GM12878 (cell line): ENCODE measurements at places on chromosomes 6 and 20.
A peak's percentile ranks its signal among the peaks of the same experiment; 100 is the strongest.

- no peak for DNase-seq
These were observed 187.6 kb downstream of the EPM2A start for GRCh38 chr6:145547594-145548335.

GRCh38 chr6:104126315-104127005 is 733.3 kb downstream of the HACE1 start:
- no peak for DNase-seq

- DNase-seq = no peak
These were observed 2.2 kb downstream of the ADISSP start for GRCh38 chr20:3765171-3765882.

DNA sequence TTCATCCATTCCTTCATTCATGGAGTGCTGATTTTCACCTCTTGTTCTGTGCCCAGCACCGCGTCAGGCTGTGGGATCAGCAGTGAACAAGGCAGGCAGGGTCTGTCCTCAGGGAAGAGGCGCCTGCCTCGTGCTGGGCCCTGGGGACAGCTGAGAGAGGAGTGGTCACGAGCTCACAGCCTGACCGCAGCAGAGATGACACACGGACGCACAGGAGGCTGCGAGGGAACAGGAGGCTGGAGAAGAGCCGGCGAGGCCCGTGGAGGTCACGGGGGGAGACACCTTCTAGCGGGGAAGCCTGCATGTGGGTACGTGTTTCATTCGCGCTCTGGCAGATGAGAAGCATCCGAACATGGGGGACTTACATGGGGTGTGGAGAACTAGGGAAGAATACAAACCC is 27.5 kb downstream of the PXDC1 start:
- no peak for DNase-seq

GRCh38 chr20:33443006-33443511 is 504 bp downstream of the SNTA1 start:
- DNase-seq = no peak

- no peak for DNase-seq
These were observed 40.2 kb upstream of the CRISP1 start for GRCh38 chr6:49906526-49906925.

DNA sequence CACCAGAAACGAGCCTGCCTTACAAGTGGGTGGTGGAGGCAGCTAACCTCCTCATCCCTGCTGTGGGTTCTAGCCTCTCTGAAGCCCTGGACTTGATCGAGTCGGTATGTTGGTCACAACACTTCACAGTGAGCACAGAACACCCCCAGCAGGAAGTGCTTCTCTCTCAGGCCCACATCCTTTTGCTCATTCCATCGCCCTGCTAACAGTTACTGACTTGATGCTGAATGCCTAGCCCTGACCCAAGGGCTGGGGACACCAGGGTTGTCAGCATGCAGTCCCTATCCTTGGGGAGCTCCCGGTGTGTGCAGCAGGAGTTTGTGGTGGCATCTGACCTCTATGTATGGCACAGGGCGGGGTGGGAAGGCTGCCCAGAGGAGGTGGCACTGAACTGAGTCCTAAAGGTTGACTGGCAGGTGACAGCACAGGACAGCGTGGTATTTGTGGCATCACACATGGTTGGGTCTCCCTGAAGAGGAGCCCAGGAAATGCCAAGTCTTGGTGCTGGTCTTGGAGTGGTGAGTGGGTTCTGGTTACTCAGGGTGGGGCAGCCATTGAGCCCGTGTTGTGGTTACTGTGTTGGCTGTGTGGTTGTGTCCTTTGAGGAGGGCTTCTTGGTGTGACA is 26.7 kb downstream of the GTSF1L start:
- no peak for DNase-seq

DNA sequence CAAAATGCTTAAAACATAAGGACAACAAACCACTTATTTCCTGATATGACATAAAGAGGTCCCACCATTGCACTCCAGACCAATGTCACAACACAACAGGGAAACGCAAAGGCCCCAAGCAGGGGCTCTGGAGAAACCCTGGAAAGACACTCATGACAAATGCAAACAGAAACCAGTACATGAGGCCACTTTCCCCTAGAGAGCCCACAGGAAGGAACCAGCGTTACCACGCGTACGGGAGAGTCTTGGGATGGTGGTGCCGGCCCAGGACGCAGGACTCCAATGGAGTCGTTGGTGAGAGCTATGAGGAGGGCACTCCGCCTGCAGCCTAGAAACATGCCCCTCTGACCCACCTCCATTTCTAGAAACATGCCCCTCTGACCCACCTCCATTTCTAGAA is 20.2 kb downstream of the GMEB2 start:
- no peak for DNase-seq

DNA sequence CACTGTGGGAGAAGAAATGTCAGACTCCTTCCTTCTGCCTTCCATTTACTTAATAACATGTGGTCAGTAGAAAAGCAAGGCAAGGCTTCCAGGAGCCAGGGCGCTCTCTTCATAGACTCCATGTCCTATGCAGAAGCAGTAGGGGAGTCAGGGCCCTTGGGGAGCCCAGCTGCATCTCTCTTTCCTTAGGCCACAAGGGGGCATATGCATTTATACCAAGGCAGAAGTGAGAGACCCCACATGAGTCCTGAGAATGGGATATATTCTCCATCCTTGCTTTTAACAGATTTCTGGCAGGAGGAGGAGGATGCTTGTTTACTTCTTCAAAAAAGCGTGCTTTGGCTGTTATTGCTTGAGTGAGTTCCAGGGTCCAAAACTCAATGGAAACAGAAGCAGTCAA is 198.5 kb downstream of the HIVEP2 start:
- no peak for DNase-seq

GRCh38 chr20:44681796-44682566 is 30.5 kb upstream of the ADA start:
- no peak for DNase-seq

GRCh38 chr6:170473801-170474200 is 79.3 kb downstream of the PSMB1 start:
- no peak for DNase-seq

DNA sequence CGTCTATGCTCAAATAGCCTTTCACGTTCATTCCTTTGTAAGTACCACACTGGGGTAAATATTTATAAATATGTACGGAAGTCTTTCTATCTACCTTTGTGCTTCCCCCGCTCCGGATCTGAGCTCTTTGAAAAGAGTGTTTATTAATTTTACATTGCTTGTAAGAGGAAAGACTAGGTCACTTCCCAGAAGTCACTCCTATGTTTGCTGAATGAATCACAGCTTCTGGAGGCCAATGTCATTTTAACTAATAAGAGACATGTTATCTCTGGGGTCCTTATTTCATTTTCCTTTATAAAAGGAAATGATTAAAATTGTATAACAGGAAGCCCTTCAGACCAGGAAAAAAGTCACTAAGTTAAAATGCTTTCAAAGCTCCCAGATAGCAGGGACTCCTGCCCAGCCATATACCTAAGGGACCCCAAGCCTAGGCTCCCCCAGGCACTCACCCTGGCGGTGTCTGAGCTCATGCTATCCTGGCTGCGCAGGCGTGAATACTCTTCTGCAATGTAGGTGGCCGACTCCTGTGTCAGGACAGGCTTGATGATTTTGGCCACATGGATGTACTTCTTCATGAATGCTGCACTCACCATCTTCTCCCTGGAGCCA is 12.6 kb downstream of the MCM3 start:
- DNase-seq = no peak

GRCh38 chr6:53581173-53581773 is 36.4 kb upstream of the GCLC start:
- DNase-seq = no peak

GRCh38 chr6:18527836-18528743 is 140.9 kb downstream of the RNF144B start:
- no peak for DNase-seq

DNA sequence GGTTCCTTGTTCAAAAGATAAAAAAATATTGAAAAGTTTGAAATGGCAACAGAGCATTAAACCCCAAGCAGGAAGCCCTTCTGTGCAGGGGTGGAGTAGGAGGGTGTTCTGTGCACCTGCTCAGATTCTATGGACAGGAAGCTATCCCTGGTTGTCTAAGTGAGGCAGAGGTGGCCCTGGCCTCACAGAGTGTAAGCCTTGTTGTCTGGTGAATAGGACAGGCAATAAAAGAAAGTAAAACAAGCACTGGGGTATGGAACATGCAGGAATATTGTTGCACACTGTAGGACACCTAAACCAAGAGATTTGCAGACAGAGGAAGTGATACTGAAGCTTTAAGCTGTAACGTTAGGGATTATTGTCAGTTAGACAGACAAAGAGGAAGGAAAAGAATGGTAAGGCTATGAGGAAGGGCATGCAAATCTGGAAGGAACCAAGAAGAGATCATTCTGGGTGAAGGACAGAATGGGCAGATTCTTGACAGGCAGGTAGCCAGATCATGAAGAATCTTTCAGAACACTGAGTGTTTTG is 66.8 kb downstream of the TBC1D7 start:
- DNase-seq = peak; percentile 80

DNA sequence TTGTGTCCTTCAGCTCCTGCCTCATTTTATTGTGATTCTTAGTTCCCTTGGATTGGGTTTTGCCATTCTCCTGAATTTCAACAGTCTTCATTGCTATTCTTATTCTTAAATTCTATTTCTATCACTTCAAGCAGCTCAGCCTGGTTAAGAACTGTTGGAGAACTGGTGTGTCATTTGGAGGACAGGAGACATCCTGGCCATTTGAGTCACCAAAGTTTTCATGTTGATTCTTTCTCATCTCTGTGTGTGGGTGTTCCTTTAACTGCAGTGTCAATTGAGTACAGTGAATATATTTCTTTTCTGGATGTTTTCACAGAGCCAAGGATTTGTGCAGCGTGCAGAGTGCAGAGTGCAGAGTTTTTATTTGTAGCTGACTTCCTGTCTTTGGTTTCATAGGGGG is 33.5 kb upstream of the TFB1M start:
- no peak for DNase-seq

- DNase-seq = no peak
These were observed 4.6 kb downstream of the PTGIS start for GRCh38 chr20:49563015-49563980.

- DNase-seq = no peak
These were observed 46.2 kb upstream of the BCLAF1 start for GRCh38 chr6:136335736-136336363.

GRCh38 chr20:11431621-11432020 is 486.1 kb upstream of the BTBD3 start:
- DNase-seq = no peak

DNA sequence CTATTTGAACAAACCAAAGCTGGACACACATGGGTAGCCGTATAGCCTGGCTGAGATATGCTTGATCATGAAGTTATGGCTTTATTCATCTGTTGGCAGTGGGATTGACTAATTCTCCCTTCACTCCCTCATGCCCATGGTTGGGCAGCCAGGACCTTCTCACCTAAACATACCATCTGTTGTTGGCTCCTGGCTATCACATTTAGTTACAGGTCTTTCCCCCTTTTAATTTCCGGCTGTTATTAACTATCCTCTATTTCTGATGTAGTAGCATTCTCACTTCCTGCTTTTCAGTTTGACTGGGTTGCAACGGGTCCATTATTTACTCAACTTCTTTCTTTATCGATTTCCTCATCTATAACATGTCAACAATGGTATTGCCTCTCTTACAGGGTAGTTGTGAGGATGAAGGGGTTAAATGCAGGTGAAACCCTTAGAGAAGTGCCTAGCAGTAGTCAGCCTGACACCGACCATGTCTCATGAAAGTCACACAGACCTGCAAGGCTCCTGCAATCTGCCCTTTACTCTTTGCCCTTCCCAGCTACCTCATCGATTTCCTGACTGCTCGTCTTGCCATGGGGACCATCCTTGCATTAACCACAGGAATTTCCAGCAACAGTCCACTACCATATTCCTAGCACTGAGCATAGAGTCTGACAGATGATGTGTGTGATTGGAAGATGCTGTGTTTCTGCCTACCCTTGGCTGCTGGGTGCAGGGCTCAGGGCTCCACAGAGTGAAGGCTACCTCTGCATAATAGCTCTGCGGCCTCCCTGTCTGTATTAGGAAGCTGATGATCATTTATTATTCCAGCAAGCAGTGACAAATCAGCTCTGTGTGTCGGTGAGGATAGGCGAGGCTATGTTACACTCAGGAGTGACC is 42.2 kb downstream of the PPP1R14C start:
- peak; percentile 13 for DNase-seq

- DNase-seq = no peak
These were observed 4.7 kb upstream of the TUBB2A start for GRCh38 chr6:3162067-3162497.

GRCh38 chr6:132933090-132933489 is 118.7 kb downstream of the RPS12 start:
- DNase-seq = no peak

GRCh38 chr20:59824711-59825562 is 108.5 kb downstream of the SYCP2 start:
- no peak for DNase-seq

GRCh38 chr6:5827056-5827904 is 179.4 kb downstream of the NRN1 start:
- DNase-seq = no peak

- DNase-seq = no peak
These were observed 254.9 kb downstream of the PLCB1 start for GRCh38 chr20:8386991-8387390.

- DNase-seq = no peak
These were observed 70.8 kb downstream of the EYA2 start for GRCh38 chr20:46965477-46965876.

- no peak for DNase-seq
These were observed 22.0 kb downstream of the RALY start for GRCh38 chr20:34015401-34016335.

- no peak for DNase-seq
These were observed 125.2 kb upstream of the TRAF3IP2 start for GRCh38 chr6:111730864-111731263.

GRCh38 chr6:34267746-34268145 is 18.9 kb upstream of the SMIM29 start:
- no peak for DNase-seq

GRCh38 chr6:134802426-134803058 is 147.4 kb downstream of the ALDH8A1 start:
- no peak for DNase-seq

- no peak for DNase-seq
These were observed 8.6 kb downstream of the TPX2 start for GRCh38 chr20:31747640-31748039.
